ENCODE measurements at places on chromosomes 13 and 19. TPM values are rescaled to one million over a fixed set of nuclear protein-coding genes. Genes with fewer than 3 reads are reported as not detected.

GRCh38 chr19:39448271-39448670 is 2.9 kb downstream of the SUPT5H start:
- no peak for DNase-seq

GRCh38 chr13:46822551-46822950 is 25.6 kb upstream of the ESD start:
- no peak for DNase-seq

DNA sequence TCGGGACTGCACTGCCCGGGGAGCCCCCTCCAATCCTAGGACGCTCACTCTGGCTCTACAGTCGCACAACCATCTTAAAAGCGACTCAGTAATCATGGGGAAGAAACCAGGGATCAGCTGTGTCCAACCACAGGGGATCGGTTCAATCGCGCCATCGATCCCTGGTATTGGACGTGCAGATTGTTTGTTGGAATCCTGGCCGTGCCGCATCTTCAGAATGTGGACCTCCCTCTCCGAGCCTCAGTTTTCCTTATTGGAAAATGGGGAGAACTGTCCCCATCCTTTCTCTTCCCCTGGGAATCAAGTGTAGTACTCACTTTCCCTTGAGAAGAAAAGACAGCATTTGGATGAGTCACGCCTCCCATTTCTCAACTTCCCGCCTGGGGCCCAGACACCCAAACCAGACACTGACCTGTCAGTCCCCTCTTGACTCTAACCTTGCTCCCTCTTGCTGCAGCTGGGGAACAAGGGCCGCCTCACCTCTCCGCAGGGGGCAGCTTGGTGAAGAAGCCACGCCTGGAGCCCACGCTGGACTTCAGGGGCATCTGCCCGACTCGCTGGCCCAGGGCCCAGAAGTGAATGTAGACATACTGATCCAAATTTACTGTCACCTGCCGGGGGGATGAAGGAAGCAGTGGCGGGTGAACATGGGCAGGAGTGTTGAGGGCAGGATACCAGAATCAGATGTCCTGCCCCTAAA is 17.6 kb downstream of the EMP3 start:
- no peak for DNase-seq

The ACER1 gene
- not detected for total RNA-seq

The MUC16 gene
- total RNA-seq: not detected

DNA sequence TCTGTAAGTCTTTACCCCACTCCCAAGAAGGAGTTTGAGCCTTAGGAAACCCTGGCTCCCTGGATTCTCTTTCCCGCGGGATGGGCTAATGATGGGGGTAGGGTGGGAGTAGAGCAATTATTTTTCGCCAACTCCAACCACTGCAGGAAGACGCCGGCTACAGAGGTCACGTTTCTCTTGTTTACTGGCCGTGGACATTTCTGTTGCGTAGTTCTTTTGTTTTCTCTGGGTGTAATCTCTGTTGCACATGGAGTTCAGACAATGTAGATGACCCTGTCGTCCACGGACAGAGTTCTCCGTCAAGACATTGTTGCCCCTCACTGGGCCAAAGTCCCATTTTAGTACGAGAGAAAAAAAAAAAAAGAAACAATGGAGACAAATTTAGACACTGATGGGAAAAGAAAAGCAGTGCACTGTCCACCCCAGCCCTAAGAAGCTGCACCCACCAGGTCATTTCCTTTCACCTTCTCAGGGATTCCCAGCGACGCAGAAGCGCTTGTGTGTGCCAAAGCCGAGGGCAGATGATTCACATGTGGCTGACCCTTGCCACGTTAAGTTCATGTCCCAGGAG is 133.9 kb upstream of the ARGLU1 start:
- DNase-seq: no peak

GRCh38 chr13:44108331-44108858 is 228.7 kb downstream of the LACC1 start:
- DNase-seq: no peak

- DNase-seq: no peak
These were observed 122.6 kb downstream of the KCTD15 start for GRCh38 chr19:33919291-33919690.

DNA sequence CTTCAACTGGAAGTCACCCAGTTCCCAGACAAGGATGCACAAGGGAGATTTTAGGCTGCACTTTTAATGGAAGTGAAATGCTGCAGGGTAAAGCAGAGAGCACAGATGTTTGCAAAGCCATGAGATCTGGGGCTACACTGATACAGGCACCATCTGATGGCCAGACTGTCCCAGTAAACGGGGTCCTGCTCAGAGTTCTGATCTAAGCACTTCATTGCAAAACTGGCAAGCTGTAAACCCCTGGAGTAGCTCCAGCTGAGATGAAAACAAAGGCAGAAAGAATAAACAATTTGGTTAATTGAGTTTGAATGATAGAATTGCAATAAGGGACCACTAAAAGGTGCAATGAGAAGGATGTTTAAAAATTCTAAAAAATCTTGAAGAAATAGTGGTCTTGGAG is 197.1 kb downstream of the OXGR1 start:
- no peak for DNase-seq

DNA sequence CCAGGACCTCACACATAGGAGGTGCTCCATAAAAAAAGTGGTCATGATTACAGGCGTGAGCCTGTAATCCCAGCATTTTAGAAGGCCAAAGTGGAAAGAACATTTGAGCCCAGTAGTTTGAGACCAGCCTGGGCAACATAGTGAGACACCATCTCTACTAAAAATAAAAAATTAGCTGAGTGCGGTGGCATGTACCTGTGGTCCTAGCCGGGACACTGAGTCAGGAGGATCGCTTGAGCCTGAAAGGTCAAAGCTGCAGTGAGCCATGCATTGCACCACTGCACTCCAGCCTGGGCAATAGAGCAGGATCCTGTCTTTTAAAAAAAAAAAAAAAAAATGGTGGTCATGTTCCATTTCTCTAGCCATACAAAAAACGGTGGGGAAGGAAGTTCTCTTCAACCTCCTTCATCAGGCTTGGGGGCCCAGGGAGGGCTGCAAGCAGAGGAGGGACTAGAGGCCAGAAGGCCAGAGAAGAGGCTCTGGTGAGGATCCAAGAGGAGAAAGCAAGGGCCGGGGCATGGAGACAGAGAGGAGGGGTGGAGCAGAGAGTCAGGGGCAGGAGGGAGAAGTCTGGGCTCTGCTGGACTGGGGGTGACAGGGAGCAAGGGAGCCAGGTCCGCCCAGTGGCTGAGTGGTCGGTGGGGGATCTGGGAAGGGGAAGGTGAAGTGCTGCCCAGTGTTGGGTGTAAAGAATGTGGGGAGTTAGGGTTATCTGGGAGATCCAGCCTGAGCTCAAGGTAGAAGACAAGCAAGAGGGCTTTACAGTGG is 8.9 kb downstream of the KASH5 start:
- DNase-seq: no peak

The MBD3L2 gene
- not detected for total RNA-seq

DNA sequence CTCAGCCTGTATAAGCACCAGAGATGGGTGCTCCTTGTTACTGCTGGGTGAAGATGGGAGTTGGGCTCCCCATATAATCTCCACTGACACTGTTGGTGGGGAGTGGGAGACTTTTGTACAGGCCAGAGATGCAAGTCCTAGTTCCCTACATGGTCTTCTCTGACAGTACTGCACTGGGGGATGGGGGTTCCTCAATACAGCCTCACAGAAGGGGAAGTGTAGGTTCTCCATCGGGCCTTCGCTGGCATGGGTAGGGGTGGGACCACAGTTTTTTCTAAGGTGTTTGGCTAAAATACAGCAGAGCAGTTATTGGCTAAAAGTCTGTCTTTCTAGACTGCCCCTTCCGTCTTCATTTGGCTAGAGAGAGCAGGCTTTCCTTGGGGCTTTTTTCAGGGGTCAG is 167.2 kb upstream of the SERP2 start:
- DNase-seq: no peak

The HCST gene
- 154 TPM for total RNA-seq

DNA sequence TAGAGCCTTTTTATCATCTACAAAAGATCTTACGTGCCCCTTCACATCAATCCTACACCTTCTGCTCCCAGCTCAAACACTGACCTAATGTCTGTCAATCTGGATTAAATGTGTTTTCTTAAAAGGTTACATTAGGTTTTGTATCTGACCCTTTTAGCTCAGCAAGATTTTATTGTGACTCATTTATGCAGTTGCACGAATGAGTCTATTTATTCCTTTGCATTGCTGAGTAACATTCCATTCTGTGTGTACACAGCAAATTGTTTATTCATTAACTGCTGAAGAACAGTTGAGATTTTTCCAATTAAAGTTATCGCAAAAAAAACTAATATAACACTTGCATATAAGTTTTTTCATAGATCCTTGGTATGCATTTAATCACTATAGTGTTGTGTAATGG is 253.9 kb upstream of the GPC6 start:
- no peak for DNase-seq

The OVOL3 gene
- total RNA-seq: not detected

The GSX1 gene
- total RNA-seq: not detected

- no peak for DNase-seq
These were observed 16.3 kb downstream of the DPP9 start for GRCh38 chr19:4707322-4707721.

DNA sequence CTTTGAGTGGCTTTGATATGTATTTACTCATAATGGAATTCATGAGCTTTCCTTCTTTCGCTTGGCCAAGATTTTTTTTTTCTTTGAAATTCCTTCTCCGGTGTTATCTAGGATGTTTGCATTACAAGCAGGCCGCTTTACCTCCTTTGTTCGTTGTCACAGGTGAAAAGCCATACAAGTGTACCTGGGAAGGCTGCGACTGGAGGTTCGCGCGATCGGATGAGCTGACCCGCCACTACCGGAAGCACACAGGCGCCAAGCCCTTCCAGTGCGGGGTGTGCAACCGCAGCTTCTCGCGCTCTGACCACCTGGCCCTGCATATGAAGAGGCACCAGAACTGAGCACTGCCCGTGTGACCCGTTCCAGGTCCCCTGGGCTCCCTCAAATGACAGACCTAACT is 16.7 kb downstream of the KLF5 start:
- no peak for DNase-seq
